Endothelial cell of umbilical vein (primary cell): ENCODE measurements at places on chromosomes 7 and 10. TPM values are rescaled to one million over a fixed set of nuclear protein-coding genes. Genes with fewer than 3 reads are reported as not detected.
A peak's percentile ranks its signal among the peaks of the same experiment; 100 is the strongest.

DNA sequence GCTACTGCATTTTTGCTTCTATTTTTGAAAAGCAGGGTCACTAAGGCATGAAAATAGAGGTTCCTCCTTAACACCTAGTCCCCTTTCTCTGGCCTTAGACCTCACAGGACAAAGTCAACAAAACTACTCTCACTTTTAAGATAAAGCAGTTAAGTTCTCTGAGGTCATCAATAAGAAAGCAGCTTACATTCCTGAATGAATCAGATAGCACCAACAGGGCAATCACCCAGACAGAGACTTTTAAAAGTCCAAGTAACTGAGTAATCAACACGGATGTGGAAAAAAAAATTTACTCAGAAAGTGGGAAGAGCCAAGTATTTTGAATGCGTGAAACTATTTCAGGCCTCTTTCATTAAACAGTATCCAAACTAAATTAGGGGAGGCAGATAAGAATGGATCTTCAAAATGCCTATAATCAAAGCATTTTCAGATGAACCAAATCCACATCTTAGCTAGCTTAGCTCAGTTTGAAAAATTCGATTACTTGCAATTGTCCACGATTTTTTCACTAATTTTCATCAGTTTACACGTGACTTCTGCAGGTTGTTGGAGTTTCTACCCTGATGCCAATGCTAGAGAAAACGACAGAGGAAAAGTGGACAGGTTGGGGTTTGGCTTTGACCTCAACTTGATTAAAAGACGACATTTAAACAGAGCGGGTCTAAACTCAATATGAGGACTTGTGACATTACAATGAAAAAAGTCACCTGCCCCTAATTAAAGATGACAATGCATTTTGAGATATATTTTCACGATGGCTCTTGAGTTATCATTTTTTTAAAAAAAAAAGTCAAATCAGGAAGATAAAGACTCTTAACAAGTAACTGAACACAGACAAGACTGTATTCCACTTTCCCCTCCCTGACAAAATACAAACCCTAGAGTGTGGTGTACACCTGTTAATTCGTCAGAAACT lies 1.6 kb downstream of the BEND7 start:
- peak; percentile 78 for DNase-seq

DNA sequence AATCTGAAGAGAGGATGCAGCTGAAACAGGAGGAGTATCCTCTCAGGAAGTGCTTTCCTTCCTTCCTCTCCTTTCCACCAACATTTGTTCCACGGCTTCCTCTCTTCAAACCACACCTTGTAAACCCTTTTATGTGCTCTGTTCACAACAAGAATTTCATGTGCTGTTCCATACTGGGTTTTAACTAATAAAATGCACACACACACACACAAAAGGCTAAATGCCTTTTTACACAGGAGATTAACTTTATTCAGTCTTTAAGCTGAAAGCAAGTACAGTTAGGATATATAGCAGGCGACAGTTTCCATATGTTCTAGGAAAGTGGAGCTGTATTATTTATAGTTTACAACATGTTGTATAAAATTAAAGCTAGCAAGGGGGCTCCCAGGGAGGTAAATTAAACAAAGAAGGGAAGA lies 106.7 kb downstream of the REEP3 start:
- peak; percentile 46 for DNase-seq

DNA sequence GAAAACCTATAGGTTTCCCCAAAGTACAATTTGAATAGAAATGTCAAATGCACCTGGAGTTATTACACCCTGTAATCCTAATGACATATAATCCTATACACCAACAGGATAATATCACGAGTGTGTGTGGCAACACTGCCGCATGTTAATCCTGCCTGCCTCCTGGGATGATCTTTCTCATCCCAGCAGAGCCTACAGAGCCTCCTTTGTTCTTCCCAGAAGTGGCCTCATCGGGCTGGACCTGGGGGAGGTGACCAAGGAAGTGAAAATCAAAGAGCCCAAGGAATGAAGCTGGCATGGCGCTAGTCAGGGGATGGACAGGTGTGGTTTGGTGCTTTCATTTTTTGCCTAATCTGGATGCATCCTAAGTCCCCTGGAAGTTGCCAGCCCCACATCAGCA lies 29.5 kb upstream of the LEP start:
- no peak for DNase-seq

DNA sequence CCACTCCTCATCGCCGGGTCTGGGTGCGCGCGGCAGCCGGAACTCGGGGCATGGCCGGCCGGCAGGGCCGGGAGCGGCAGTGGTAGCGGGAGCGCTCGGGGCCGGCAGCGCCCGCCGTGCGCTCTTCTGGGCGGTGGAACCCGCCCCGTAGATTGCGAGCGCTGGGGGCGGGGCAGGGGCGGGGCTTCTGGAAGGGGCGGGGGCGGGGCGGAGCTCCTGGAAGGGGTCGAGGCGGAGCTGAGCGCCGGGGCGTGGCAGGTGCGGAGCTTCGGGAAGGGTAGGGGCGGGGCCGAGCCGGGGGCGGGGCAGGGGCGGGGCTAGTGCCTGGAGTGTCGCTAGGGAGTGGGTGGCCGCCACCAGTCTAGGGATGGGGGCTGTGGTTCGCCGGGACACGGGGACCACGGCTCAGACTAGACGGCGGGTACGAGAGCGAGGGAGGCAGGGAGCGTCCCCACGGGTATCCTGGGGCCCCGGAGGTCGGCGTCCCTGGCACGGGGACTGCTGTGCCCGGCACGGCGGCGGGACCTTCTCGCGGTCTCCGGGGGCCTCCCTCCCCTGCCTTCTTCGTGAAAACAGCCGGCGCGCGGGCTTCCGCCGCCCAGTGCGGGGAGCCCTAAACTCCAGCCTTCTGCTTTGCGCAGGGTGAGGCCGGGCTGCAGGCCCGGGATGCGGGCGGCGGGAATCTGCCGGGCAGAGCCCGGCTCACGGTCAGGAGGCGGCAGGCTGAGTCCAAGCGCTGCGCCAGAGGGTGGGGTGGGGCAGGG lies at the start of gene STK32C:
STK32C (minus strand) TSS at position 128 of the 764 bp plus-strand sequence; CDS start at position 11, 117 bp downstream.
- DNase-seq: peak; percentile 72

- DNase-seq: no peak
Measured at GRCh38 chr10:114593240-114593792, 64.8 kb downstream of the ABLIM1 start.

GRCh38 chr7:30709549-30709948 lies 27.3 kb upstream of the CRHR2 start:
- DNase-seq: no peak

DNA sequence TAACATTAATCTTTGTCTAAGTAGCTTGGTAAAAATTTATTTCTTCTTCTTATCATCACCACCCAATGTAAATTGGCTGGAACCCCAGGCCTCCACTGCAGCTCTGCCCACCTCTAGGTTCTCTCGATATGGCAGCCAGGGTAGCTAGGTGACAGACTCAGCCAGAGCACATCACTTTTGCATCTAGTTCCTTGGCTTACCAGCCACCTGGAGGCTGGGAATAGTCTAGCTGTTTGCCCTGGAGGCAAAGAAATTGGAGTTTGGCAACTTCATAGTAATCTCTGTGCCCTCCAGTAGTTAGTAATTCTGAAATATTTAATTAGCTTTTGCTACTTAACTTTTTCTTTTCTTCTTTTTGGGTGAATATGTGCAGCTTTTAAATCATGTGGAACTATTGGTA lies 9.4 kb downstream of the IFRD1 start:
- no peak for DNase-seq

GRCh38 chr7:157165987-157166386 lies 27.3 kb downstream of the UBE3C start:
- no peak for DNase-seq

DNA sequence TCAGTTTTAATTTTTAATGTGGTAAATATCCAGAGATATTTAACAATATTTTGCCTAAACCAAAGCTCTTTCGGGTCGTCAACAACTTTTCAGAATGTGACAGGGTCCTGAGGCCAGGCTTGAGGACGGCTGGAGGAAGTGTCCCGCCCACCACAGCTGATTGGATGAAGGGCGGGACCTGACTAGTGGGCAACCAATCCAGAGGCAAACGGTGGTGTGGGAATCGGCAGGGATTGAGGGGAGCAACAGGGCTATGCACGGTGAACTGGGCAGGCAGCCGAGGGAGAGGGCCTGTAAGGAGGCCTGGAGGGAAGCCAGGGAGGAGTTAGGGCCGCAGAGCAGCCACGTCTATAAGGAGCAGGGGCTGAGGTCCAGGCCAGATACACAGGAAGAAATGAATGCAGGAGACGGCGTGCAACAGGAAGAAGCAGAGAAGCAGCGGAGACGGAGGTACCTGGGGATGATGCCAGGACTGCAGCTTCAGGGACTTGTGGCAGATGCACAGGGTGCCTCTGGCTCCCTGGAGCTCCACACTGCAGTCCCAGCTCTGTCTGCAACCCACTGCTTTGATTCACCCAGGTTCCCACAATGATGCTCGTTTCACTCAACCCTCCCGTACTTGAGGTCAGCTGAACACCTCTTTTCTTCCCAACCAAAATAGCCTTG lies 46.1 kb upstream of the ZMIZ1 start:
- DNase-seq: peak; percentile 63

- DNase-seq: no peak
Measured at GRCh38 chr7:45703373-45703821, 129.2 kb downstream of the ADCY1 start.

- DNase-seq: no peak
Measured at GRCh38 chr7:98816241-98816640, 53.6 kb downstream of the TMEM130 start.

- no peak for DNase-seq
Measured at GRCh38 chr7:80609751-80610150, 28.7 kb upstream of the CD36 start.

DNA sequence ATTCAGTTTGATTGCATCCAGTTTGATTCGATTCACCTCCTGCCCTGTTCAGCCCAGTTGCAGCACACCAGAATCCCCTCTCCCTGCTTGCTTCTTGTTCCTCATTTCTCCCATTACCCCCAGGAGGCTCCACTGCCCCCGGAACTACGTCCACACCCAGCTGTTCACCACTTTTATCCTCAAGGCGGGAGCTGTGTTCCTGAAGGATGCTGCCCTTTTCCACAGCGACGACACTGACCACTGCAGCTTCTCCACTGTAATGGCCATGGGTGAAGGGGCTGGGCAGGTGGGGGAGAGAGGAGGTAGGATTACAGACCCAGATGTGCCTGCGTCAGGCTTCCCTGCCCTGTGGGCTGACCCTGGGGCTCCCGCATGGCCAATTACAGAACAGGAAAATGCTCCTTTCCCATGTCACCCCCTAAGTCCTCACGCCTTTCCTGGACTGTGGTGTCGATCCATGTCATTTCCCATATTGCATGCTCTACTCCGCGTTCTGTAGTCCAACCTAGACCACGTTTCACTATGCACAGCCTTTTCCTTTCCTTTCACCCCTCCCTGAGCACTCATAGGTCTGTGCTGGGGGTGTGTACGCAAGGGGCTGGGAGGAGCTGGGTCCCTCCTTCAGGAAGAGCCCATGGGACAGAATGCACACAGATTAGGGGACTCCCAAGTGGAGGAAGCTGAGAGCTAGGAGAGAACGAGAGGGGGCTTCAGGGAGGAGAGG lies 8.2 kb downstream of the GHRHR start:
- no peak for DNase-seq

- no peak for DNase-seq
Measured at GRCh38 chr10:118746246-118746645, 8.5 kb downstream of the CACUL1 start.

DNA sequence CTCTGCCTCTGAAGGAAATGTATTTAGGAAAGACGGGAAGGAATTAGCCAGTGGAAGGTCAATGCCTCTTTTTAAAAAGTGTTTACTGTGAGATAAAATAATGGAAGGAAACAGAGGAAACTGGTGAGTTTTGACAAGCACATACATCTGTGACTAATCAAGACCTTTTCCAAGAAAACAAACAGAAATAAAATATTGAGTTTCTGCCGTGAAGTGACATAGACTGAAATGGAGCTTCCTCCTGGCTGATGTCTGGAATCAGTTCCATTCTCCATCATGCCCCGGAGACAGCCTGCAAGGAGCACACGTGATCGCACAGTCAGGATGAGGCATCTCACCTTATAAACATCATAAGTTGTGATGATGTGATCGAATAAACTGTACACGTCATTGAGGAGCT lies 30.7 kb downstream of the TECTB start:
- peak; percentile 80 for DNase-seq

- peak; percentile 46 for DNase-seq
Measured at GRCh38 chr7:2956526-2957368, 86.9 kb downstream of the CARD11 start.

DNA sequence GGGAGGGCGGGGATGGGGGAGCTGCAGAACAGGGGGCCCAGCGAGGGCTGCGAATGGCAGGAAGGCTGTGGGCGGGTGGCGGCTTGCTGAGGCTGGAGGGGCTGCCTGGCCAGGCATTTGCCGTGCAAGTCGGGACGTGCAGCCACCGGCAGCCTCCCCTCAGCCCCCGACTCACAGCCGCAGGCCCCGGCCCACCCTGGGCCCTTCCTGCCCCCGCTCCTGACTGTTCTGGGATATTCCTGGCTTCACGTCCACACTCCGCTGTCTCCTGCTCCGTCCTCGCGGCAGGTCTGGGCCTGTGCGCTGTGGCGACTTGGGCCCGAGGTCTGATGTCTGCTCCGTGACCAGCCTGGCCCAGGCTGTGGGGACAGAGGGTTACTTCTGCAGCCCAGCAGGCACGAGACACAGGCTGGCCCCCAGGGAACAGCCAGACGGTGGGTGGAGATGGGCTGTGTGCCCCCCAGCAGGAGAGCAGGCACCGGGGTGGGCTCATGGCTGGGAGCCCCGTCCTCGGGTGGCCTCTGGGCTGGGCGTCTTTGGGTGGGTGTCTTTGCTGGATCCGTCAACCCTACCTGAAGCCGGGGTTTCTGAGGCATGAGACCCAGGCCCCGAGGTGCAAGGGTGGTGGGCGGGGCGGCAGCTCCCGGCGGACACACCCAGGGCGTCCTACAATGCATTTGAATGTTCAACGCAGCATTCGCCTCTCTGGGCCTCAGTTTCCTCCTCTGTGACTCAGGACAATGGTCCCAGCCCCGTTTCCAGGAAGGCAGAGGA lies 86.5 kb downstream of the FOXL3 start:
- no peak for DNase-seq

DNA sequence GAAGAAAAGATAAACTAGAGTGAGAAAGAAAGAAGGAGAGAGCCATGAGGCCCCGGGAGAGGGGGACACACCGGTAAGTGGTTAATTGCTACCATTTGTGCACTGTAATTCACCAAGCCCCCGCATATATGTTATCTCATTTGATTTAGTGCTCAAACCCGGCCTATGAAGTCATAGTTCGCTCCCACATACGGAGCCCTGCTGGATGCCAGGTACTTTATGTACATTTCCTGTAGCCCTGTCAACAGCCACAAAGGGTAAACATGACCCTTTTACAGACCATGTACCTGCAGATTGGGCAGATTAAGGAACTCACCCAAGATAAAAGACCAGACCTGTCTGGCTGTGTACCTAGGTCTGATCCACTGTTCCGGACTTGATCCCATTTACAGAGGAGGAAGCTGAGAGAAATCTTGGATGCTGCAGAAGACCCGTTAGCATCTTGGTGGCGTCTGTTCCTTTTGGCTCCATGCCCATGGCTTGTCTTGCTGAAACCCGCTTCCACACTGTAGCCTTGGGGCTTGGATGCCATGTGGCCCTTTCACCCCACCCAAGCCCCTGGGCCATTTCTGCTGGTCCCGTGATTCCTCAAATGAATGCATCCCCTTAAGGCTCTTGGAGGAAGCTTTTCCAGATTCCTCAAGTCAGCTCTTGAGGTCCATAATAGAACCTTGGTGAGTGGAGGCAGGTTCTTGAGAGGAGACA lies 32.3 kb downstream of the FAM241B start:
- DNase-seq: no peak

- DNase-seq: no peak
Measured at GRCh38 chr7:116534790-116535189, 10.0 kb downstream of the CAV1 start.

Gene ARHGAP12
- 3.7 and 5.8 TPM in 2 replicates for polyA plus RNA-seq

Gene UROS
- polyA plus RNA-seq: 42.0 and 52.6 TPM in 2 replicates

Gene HOGA1
- 0.44 and 0.48 TPM in 2 replicates for polyA plus RNA-seq

Gene DGKI
- 0.11 and 0.49 TPM in 2 replicates for polyA plus RNA-seq

Gene OR13A1
- polyA plus RNA-seq: not detected in 2 replicates

Gene SUN3
- polyA plus RNA-seq: not detected in 2 replicates

Gene CYP2C19
- polyA plus RNA-seq: not detected in 2 replicates

Gene CLRN3
- 0.07 and 0.14 TPM in 2 replicates for polyA plus RNA-seq
